Thoracic aorta (tissue), 2 donors: ENCODE measurements at places on chromosomes 12 and 14.

DNA sequence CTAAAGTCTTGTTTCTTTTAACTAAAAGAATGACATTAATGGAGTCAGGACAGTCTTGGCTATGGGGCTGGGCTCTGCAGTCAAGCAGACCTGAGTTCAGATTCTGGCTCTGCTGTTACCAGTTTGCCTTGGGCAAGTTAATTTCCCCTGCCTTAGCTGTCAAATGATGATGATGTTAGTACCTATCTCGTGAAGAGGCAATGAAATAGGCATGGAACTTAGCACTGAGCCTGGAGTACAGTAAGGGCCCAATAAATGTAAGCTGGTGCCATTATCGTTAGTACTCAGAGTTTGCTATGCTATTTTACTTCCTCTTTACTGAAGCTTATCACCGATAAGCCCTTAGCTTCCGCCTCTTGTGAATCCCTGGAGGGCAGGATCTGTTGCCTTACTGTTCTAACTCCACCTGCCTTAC, 8.5 kb downstream of the FBXW8 start:
- no peak for DNase-seq

- no peak for DNase-seq
Measured at GRCh38 chr12:106769078-106769477, 5.4 kb upstream of the RIC8B start.

DNA sequence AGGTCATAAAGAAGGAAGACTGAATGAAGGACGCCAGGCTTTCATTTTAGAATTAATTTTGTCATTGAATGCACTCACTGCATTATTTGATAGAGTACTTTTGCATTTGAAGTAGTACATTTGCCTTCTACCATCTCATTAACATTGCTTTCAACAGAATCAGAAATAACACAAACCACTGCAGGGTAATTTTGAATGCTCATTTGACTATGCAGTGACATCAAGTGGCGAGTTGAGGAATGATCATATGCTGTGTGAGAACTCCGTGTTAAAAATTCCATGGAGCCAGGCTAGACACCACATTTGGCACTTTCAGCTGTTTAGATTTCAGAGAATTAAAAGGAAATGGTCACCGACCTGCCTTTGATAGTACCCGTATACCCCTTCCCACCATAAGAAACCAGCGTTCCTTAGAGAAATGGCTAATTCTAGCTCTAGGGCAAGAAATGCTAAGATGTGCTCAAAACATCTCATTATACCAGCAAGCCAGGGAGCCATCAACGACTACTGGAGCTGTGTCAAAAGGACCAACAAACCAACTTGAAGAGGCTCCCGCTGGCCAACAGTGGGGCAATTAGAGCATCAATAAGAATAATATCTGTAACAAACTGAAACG, 16.5 kb downstream of the HEBP1 start:
- DNase-seq, result no peak

DNA sequence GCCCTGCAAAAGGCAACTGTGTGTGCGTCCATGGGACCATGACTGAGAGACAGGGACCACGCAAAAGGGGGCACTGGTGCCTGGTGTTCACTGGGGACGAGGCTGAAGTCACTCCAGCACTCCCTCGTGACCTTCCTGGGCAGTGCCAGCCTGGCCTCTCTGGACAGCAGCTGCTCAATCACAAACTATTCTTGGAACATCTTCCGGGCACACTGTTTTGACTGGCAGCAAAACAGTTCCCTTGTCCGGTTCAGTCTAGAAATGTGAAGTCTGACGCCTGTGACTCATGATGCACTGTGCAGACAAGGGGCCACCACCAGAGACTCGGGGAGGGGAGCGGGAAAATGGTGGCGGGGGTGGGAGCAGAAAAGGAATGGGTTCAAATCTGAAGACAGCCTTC, 20.8 kb downstream of the SNRNP35 start:
- DNase-seq, result peak; percentile 75

GRCh38 chr14:75486318-75486717, 36.0 kb upstream of the BATF start:
- DNase-seq, result no peak

- no peak for DNase-seq
Measured at GRCh38 chr14:104252256-104253215, 114.1 kb downstream of the KIF26A start.

DNA sequence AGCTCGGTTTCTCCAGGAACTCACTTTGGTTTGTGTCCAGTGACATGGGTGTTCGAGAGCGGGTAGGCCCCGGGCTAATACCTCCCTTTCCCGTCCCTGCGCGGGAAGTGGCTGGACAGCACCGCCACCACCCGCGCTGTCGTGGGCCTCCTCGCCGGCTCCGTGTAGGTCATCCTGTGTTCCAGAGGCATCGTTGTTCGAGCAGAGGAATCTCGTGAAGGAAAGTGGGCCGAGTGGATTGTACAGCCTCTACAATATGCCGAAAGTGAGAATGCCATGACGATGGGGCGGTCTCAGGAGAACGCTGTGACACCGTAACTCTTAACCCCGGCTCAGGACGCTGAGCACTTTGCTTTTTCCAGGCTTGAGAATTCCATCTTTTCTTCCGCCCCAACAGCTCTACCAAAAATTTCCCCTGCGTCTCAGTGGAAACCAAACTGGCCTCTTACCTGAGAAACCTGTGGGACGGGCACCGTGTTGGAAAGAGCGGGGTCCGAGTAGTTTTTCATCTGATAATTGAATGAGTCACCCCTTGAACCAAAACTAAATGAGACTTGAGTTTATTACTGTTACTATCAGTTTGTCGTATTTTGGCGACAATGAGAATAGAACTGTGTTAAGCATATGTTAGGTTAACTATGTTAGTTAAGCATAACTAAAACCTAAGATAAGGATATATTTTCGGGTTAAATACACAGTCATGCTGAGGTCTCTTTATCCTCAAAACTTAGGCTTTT, 510 bp downstream of the EIF2S1 start:
- peak; percentile 6 for DNase-seq

- DNase-seq, result no peak
Measured at GRCh38 chr12:41967668-41968500, 176.8 kb downstream of the GXYLT1 start.

DNA sequence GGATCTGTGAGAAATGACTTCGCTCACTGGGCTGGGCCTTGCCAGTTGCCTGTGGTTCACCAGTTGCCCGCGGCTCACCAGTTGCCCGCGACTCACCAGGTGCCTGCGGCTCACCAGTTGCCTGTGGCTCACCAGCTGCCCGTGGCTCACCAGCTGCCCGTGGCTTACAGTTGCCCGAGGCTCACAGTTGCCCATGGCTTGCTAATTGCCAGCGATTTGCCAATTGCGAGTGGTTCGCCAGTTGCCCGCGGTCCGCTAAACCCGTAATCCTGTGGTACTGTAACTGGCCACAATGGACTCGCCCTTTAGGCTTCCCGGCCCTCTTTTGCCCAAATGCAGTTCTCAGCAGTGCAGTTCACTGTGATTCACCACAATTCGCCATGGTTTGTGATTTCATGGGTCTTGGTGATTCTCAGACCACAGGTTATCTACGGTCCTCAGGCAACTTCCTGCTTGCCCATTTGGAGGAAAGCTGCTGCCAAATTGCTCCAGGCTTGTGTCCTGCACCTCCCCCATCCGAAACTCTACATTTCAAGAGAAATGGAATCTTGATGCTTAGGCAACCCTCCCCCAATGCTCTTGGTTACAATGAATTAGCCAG, 15.0 kb upstream of the MEG3 start:
- no peak for DNase-seq

GRCh38 chr14:51852541-51852940, 7.9 kb upstream of the GNG2 start:
- DNase-seq, result no peak

GRCh38 chr12:53065975-53066931, 12.9 kb downstream of the SPRYD3 start:
- DNase-seq, result no peak

DNA sequence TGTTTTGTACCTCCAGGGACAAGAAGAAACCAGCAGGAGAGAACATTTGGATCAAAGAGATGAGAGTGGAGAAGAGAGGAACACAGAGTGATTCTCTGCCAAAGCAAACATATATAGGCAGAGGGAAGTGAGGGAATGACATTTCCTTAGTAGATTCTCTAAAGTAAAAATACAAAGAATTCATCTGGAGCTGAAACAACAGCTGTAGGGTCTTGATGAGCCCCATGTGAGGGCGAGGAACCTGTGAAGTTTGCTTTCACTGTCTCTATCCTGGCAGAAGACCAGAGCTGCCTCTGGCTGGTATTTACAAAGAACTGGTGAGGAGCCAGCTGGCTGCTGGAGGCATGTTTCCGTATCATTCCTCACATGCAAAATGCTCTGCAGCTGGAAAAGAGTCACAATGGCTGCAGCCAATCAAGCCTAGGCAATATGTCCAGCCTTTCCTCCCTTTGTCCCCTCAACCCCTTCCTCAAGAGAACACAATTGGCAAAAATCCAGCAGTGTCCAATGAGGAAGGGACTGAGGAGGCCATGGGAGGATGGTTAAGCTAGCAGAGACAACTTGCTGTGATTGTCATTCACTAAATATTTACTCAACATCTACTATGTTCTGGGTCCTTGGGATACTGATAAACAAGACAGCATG, 122.5 kb downstream of the PHLDA1 start:
- peak; percentile 4 for DNase-seq

- no peak for DNase-seq
Measured at GRCh38 chr14:89502966-89503365, 85.9 kb upstream of the FOXN3 start.

- no peak for DNase-seq
Measured at GRCh38 chr12:49924628-49925246, 21.0 kb upstream of the FAIM2 start.

DNA sequence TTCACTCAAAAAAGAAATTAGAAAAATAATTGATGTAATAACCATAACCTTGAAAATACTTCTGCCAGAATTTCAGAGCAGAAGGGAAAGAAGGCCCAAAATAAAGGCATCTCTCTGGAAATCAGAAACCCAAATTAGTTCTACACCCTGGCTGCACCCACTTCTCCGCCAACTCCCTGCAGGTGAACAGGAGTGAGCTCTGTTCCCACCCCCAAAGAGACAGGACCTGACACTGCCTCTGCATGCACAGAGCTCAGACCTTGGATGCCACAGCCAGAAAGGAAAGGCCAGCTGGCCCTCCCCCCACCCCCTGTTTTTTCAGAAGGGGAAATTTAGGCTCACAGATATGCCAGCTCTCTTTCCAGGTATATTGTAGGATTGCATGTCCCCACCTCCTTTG, 228.2 kb downstream of the BCL11B start:
- no peak for DNase-seq

DNA sequence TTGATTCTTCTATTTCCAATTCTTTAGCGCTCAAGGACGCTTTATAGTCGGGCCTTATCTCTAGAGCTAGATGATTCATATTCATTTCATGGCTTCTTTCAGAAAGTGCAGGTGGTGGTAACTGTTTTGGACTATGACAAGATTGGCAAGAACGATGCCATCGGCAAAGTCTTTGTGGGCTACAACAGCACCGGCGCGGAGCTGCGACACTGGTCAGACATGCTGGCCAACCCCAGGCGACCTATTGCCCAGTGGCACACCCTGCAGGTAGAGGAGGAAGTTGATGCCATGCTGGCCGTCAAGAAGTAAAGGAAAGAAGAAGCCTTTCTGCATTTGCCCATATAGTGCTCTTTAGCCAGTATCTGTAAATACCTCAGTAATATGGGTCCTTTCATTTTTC, 241.9 kb downstream of the PAWR start:
- DNase-seq, result no peak

- no peak for DNase-seq
Measured at GRCh38 chr14:43803076-43803689, 703.9 kb downstream of the FSCB start.

DNA sequence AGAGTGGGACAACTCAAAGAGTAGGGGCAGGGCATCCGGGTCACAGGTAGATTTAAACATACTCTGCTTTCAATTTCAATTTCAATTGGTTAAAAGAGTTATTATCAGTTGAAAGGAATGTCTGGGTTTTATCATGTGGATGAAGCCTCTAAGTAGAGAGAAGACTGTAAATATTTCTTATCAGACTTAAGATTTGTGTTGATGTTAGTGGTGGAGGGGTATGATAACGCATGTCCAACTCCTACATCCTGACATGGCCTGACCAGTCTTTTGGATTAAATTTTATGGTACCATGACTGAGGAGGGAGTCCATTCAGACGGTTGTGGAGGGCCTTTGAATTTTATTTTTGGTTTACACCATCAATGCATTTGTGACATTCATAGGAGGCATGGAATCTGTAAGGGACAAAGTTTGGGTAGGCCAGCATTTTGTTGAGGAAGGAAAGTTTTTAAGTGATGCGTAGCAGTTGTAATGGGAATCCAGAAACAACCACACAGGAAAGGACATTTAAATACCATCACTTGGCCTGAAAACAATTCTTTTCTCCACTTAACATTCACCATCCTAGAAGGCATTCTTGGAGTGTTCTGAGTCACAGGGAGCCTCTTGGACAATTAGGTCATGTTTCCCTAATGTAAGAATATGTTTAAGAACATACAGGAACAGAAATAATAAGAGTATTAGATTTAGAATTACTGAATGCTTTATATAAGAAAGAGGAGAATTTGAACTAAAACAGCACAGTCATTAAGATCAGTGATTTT, 371.9 kb downstream of the ATP23 start:
- no peak for DNase-seq

- DNase-seq, result no peak
Measured at GRCh38 chr14:101501341-101501740, 60.0 kb upstream of the DIO3 start.

GRCh38 chr12:105206686-105207374, 29.1 kb downstream of the APPL2 start:
- DNase-seq, result no peak

- DNase-seq, result no peak
Measured at GRCh38 chr12:119956047-119956446, 33.0 kb upstream of the BICDL1 start.

DNA sequence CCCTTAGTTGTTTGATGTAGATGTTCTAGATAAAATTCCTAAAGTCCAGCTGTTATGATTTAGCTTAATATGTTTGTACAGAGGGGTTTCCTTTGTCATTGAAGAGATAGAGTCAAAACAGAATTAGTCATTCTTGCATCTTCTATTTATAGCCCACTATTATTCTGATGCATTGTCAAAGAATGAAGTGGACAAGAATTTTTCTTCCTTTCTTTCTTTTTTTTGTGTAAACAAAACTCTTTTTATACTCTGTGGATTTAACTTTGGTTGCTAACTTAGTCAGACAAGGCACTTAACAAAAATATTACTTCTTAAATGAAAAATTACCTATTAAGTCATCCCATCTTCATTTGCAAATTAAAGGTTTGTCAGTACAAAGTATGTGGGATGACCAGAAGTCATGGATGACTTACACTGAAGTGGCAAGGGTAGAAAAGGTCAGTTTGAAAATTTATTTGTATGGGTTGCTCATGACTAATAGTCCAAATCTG, 215.6 kb upstream of the DDHD1 start:
- no peak for DNase-seq

GRCh38 chr14:22769369-22769768, 2.9 kb downstream of the OXA1L start:
- DNase-seq, result no peak
